ENCODE measurements at places on chromosomes 12 and 14. TPM values are rescaled to one million over a fixed set of nuclear protein-coding genes. Genes with fewer than 3 reads are reported as not detected.
A peak's percentile ranks its signal among the peaks of the same experiment; 100 is the strongest.

DNA sequence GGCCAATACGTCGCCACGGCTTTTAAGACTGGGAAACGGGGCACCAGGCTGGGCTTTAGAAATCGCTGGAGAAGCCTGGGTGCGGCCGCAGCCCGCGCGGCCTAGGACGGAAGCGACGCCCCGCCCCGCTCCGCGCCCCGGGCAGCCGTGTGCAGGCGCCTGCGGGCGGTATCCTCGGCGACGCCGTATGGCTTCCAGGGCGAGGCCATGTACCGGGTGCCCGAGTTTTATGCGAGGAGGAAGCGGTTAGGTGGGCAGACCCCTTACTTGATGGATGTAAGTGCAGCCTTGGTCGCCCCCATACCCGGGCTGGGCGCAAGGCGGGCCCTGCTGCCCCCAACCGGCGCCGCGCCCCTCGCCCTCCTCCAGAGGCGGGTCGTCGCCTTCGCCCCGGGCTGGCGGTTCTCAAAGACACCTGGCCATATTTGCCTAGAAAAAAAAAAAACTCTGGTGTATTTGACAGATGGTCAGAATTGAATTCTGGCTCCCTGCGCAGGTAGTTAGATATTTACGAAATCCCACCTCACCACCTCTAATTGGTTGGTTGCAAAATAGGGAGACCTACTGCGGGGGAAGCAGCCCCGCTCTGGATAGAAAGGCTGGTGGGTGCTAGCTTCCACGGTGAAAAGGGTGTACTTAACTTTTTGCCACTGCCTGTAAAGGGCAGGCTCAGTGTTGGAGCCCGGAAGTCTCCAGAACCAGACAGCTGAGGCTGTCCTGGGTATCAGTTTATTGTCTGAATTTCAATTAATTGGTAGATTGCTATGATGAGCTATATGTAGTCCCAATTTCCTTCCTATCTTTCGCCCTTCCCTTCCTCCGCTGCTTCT lies at the start of gene PPP1R36:
Gene PPP1R36 (plus strand): TSS at position 171 of the 830 bp plus-strand sequence. CDS start 37 bp downstream, at position 208.
- no peak for DNase-seq

MIP gene
- total RNA-seq: 0.23 TPM

- DNase-seq: no peak
Measured at GRCh38 chr12:62656591-62657362, 190.2 kb downstream of the MON2 start.

DNA sequence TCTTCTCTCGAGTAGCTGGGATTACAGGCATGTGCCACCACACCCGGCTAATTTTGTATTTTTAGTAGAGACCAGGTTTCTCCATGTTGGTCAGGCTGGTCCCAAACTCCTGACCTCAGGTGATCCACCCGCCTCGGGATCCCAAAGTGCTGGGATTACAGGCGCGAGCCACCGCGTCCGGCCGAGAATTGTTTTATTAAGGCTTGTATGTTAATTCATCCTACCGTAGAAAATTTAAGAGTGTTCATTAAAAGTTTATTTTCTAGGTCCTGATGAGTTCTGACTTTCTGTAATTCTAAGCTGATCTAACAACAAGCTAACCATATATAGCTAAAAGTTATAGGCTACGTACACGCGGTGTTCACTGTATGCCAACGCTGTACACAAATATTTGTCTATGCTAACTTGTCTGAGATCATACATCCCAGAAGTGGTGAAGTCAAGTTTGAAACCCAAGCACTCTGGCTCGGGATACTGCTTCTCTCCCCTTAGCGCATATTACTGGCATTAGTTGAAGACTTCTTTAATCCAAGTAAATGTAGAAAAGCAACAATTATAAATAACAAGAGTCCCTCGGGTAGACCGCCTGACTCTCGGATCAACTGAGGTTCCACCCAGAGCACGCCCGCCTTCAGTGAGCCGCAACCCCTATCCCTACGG lies 570 bp upstream of the MRPS35 start:
- no peak for DNase-seq

CMA1 gene
- not detected for total RNA-seq

DNA sequence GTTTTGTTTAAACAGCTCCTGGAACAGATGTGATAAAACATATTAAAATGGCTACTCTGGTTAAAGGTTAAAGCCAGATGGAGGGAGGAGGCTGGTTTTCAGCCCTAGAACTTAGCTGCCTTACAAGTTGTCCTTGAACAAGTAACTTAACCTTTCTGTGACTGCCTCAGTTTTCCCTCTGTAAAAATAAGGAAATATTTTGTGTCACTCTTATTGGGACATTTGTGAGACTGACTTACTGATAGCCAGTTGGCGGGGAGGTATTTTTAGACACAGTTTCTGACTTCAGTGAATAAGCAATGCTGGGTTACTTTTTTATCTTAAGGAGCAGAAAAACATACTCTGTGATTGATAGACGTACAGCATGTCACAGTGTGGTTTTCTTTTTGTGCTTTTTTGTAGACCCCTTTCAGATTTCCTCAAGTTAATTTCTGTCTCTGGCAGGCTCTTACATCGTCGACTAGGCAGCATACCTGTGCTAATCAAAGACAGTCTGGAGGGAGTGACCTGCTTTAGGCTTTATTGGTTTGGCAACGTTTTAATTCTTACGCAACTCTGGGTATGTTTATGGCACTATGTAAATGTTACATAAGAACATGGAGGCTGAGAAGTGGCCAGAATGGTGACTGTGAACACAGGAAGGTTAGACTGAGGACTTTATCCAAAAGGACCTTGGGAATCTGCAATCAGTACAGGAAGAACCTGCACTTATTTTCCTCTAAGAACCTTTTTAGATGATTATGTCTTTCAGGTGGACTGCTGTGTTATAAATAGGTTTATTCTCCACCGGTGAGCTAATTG lies 3.3 kb downstream of the ACVR1B start:
- no peak for DNase-seq

DNA sequence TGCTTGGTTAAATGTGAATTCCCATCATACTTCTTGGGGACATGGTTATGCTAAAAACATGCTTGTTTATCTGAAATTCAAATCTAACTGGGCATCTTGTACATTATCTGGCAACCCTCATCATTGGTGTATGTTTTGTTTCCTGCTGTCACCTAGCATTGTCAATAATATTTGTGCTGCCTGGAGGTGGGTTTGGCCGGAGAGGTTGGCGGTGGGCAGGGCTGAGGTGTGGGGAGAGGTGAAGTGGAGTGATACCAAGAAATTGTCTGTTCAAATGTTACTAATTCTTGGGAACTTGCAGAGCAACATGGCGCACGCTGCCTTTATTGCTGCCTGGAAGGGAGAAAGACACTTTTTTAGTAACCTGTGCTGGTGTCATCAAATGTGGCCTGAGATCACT lies 280.5 kb downstream of the VRK1 start:
- DNase-seq: no peak

GRCh38 chr12:88642675-88643431 lies 62.6 kb upstream of the KITLG start:
- no peak for DNase-seq

TEX22 gene
- total RNA-seq: 2.5 TPM

DNA sequence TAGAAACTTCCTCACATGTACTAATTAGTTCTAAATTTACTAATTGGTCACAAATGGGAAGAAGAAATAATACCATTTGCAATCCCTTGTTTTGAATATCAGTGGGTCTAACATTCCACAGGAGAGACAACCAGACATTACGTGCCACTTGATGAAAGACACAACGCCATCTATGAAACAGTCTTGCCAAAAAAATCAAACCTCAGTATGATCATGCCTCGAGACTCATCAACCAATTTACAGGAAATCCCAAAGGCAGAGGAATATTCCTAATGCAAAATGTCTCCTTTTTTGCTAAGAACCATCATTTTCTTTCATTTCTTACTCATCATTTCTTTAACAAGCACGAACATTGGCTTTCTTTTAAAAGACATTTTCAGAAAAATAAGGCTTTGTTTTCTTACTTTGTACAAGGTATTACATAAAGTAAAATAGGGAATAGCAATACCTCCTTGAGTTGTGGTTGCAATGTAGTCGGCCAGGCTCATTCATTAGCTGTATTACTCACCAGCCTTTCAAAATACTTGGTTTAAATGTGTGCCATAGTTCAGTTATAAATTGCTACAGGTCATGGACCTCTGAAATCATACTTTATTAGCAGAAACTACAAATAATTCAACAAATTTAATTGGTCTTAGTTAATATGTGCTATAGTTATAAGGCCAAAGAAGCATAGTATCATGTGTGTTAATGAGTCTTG lies 436.2 kb upstream of the FLRT2 start:
- no peak for DNase-seq

DNA sequence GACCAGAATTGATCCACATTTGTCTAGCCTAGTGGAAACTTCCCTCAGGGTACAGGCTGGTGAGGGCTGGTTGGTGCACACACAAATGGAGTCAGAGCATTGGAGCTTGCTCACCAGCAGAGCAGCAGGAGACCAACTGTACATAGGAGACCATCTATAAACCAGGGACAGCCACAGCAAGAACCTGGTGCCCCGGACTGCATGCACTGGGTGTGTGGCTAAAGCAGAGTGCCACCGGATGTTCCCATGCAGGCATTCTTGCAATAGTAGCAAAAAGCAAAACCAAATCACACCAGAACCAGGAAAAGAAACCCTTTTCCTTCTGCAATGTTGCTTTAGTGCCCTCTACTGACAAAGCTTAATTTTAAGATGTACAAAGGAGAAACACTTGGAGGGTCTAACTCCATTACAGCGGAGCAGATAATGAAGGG lies 136.4 kb downstream of the MDGA2 start:
- no peak for DNase-seq

DNA sequence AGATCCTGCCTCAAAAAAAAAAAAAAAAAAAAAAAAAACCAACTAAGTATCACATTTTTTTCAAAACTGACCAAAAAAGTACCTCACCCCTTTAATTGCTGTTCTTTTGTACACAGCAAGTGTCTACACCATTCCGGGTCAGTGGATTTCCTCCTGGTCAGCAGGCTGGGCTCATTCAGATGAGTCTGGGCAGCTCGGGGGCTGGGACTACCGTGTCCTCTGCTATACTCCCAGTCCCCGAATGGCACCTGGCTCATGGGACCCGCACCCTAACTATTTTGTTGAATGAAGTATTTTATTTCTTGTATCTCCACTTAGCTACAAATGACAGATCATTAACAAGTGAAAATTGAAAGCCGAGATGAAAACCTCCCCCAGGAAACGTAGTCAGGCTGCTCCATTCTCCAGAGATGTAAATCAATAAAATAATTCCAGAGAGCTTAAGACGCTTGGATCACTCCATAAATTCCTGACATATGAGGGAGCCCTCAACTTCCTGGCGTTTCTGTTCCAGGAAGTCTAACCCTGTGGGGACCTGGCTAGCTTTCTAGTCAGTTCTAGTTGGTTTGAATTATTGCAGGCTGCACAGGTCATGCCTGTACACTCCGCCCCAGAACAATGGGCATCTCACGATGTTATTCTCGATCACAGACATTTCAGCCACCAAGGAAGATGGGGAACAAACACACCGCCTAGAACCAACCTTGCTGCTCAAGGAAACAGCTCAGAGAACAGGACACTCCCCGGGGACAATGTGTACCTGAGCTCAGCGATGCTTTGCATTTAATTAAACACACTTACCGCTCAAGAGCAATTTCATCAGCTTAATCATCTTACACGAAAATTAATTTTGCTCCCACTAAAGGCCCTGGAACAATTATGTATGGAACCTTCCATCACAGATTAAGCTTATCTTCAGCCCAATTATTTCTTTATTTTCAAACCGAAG lies 76.3 kb downstream of the RIMBP2 start:
- DNase-seq: no peak

DNA sequence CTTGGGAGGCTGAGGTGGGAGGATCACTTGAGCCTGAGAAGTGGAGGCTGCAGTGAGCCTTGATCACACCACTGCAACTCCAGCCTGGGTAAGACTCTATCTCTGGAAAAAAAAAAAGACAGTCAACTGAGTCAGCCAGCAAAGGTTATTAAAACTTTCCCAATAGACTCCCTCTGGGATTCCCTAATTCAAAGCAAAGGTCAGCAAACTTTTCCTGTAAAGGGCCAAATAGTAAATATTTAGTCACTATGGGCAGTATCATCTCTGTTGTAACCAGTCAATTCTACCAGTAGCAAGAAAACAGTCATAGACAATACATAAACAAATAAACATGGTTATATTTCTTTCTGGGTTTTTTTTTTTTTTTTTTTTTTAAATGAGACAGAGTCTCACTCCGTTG lies 122.5 kb downstream of the IPO8 start:
- no peak for DNase-seq

DNA sequence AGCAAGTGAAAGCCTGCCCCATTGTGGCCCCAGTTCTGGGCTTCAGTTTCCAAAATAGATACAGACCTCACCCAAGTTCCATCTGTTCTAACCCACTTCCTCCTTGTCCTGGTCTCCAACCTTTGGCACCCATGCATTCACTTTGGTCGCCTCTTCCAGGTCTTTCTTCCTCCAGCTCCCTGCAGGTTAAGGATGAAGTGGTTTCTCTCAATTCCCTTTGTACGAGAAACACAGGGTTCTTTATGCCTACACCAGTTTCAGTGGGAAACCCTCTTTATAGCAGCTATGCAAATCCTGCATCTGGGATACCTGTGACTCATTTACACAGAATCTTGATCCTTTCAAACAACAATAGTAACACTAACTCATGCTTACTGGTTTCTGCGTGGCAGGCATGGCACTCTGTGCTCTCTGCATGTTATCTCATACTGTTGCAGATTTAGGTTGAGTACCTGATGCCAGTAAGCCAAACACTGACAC lies 110.6 kb upstream of the AMIGO2 start:
- DNase-seq: no peak

- DNase-seq: peak; percentile 72
Measured at GRCh38 chr12:64610079-64610659, at the start of gene RASSF3. TSS of gene RASSF3 (plus strand) at chr12:64610495. CDS start at chr12:64610633, 138 bp downstream.

- DNase-seq: no peak
Measured at GRCh38 chr12:103755425-103755824, 85.6 kb downstream of the NT5DC3 start.

GRCh38 chr12:22160396-22161003 lies 114.5 kb downstream of the CMAS start:
- DNase-seq: no peak

USP44 gene
- 0.75 TPM for total RNA-seq

A2M gene
- total RNA-seq: 50.5 TPM

DNA sequence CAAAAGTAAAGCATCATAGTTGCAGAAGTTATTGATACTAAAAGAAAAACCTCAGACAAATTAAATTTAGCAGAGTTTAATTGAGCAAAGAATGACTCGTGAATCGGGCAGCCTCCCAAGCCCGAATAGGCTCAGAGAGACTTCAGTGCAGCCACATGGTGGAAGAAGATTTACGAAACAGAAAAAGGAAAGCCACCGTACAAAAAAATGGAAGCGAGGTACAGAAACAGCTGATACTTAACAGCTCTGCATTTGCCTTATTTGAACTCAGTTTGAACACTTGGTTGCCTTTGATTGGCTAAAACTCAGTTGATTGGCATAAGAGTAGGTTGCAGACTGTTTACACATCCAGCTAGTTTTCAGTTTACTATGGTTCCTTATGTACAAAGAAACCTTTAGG lies 12.9 kb downstream of the TTC9 start:
- no peak for DNase-seq

CCDC177 gene
- not detected for total RNA-seq

- DNase-seq: no peak
Measured at GRCh38 chr14:20719777-20720176, 25.9 kb upstream of the EDDM3A start.
